T-helper 2 cell treated with Interferon-gamma antibody and Interleukin-4, amounts not matched to agents 100 ng/mL and 5 ng/mL, for 36 hours (primary cell): ENCODE measurements at places on chromosomes 1 and 21. TPM values are rescaled to one million over a fixed set of nuclear protein-coding genes. Genes with fewer than 3 reads are reported as not detected.

TACSTD2 gene
- not detected in 2 replicates for total RNA-seq

FMO2 gene
- total RNA-seq = not detected in 2 replicates

RGS16 gene
- total RNA-seq = 10.2 and 10.7 TPM in 2 replicates

TNFRSF4 gene
- total RNA-seq = 46.0 and 47.8 TPM in 2 replicates

PRKAA2 gene
- total RNA-seq = not detected in 2 replicates

PTGFR gene
- total RNA-seq = not detected in 2 replicates

SELENOF gene
- 183 and 198 TPM in 2 replicates for total RNA-seq

VSIG8 gene
- total RNA-seq = not detected in 2 replicates

HSPA6 gene
- total RNA-seq = 3.7 and 4.0 TPM in 2 replicates

BMP8B gene
- 0.30 and 0.52 TPM in 2 replicates for total RNA-seq

CCDC28B gene
- total RNA-seq = 34.3 and 35.5 TPM in 2 replicates
